Transverse colon (tissue), 4 donors: ENCODE measurements at places on chromosomes 4 and X. TPM values are rescaled to one million over a fixed set of nuclear protein-coding genes. Genes with fewer than 3 reads are reported as not detected.

- no peaks in the 10 kb centered on the region for H3K4me1 ChIP-seq
- no peak overlapping the region for H3K27ac ChIP-seq
- no peaks in the 10 kb centered on the region for H3K36me3 ChIP-seq
Observed at GRCh38 chr4:82553020-82553419, 8.8 kb downstream of the TMEM150C start.

GRCh38 chr4:89617317-89617716 lies 219.6 kb downstream of the SNCA start:
- no peak for DNase-seq
- H3K4me1 ChIP-seq, result no peaks in the 10 kb centered on the region
- H3K4me3 ChIP-seq, result no peak overlapping the region
- no peak overlapping the region for H3K27ac ChIP-seq
- H3K36me3 ChIP-seq, result no peaks in the 10 kb centered on the region
- H3K27me3 ChIP-seq, result no peaks in the 10 kb centered on the region

- DNase-seq, result no peak
- no peaks in the 10 kb centered on the region for H3K27me3 ChIP-seq
- H3K4me3 ChIP-seq, result no peak overlapping the region
- H3K36me3 ChIP-seq, result no peaks in the 10 kb centered on the region
Observed at GRCh38 chr4:8083086-8083825, 75.4 kb downstream of the ABLIM2 start.

DNA sequence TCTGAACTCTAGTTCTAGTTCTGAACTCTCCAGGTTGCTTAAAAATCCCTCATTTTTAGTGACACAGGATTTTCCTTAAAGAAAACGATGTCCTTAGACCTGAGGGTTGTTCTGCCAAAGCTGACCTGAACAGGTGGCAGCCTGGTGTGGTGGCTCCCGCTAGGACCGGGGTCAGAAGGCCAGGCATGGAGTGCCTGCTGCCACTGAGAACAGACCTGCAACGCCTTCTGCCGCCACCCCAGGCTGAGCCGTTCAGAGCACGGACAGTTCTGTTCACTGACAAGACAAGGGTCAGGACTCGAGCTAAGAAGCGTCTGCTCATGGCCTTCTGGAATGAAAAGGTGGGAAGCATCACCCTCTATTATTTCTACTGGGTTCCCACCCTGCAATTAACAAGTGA lies 15.8 kb downstream of the DCTD start:
- H3K27ac ChIP-seq, result no peak overlapping the region
- H3K4me1 ChIP-seq, result no peaks in the 10 kb centered on the region

- H3K4me3 ChIP-seq, result no peak overlapping the region
- H3K4me1 ChIP-seq, result no peaks in the 10 kb centered on the region
- DNase-seq, result no peak
- no peaks in the 10 kb centered on the region for H3K27me3 ChIP-seq
- no peak overlapping the region for H3K27ac ChIP-seq
- no peaks in the 10 kb centered on the region for H3K36me3 ChIP-seq
Observed at GRCh38 chr4:38785901-38786402, 3.2 kb upstream of the TLR10 start.

GRCh38 chr4:131063878-131064277 lies 1967.9 kb downstream of the C4orf33 start:
- H3K27ac ChIP-seq, result no peak overlapping the region
- no peak for DNase-seq
- no peaks in the 10 kb centered on the region for H3K36me3 ChIP-seq
- H3K27me3 ChIP-seq, result no peaks in the 10 kb centered on the region

DNA sequence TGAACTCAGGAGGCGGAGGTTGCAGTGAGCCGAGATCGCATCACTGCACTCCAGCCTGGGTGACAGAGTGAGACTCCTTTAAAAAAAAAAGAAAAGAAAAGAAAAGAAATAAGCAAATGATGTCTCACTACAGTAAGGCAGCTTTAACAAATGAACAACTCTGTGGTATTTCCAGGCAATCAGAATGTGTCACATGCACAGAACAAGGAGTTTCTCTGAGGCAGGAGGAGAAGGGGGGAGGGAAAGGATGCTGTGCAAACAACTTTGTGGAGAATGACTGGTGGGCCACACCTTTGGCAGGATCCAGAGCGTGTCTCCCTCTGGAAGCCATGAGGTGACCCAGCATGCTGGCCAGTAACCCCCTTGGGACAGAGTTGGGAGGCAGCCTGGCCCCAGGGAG lies 57.6 kb downstream of the RAI2 start:
- no peak overlapping the region for H3K4me3 ChIP-seq
- no peaks in the 10 kb centered on the region for H3K36me3 ChIP-seq
- H3K4me1 ChIP-seq, result no peaks in the 10 kb centered on the region
- DNase-seq, result no peak

- no peaks in the 10 kb centered on the region for H3K27me3 ChIP-seq
- no peak for DNase-seq
- H3K36me3 ChIP-seq, result no peaks in the 10 kb centered on the region
- no peak overlapping the region for H3K27ac ChIP-seq
Observed at GRCh38 chrX:45011131-45011530, 138.1 kb downstream of the KDM6A start.

DNA sequence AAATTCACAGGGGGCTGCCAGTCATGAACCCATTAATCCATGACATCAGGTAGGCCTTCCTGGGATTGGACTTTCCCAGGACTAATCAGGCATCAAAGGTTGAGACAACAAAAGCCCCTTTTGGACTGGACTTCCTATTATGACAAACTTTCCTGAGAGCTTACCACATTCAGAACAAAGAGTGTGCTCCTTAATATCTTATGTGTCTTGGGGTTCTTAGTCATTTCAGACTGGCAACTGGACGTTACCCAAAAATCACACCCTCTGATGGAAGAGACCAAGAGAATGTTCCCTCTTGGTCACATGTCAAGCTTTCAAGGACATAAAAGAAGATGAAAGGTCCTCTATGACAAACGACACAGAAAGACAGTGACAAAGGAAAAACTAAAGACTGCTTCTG lies 31.6 kb upstream of the PPP1R2C start:
- no peak for DNase-seq
- H3K4me3 ChIP-seq, result no peak overlapping the region
- H3K4me1 ChIP-seq, result no peaks in the 10 kb centered on the region
- no peak overlapping the region for H3K27ac ChIP-seq
- no peaks in the 10 kb centered on the region for H3K36me3 ChIP-seq
- H3K27me3 ChIP-seq, result no peaks in the 10 kb centered on the region

DNA sequence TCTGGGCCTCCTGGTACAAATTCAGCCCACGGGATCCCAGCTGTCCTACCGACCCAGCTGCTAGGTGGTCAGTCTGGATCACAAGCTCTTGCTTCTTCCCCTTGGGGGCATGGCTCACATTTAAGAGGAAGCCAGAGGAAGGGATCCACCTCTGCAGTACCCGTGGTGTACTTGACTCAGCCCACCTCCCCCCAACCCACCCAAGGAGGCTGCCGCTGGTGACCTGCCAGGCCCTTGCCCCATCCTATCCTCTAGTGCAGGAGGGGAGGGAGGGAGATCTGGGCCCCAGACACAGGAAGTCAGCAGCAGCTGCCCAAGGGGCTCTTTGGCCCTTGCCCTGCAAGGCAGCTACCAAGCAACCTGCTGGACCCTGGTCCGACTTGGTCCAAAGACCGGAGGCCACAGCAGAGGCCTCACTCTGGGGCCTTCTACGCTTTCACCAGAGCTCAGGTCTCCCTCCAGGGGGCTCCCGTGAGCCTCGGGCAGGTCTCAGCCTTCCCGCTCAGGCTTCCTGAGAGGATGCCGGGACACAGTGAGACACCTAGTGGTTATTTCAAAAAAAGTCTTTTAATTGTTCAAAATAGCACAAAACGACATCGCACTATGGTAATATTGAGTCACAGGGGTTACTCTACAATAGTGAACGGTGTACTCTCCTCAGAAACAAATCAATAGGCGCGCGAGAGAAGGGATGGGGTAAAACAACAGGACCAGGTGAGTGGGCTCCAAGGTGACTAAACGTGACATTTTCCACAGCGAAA lies 2.7 kb upstream of the RENBP start:
- no peaks in the 10 kb centered on the region for H3K27me3 ChIP-seq
- H3K27ac ChIP-seq, result peak overlapping the region; percentile 72
- peak; percentile 84 for DNase-seq
- H3K36me3 ChIP-seq, result no peaks in the 10 kb centered on the region
- H3K4me1 ChIP-seq, result no peaks in the 10 kb centered on the region

- H3K4me3 ChIP-seq, result no peak overlapping the region
- H3K4me1 ChIP-seq, result no peaks in the 10 kb centered on the region
- no peak overlapping the region for H3K27ac ChIP-seq
- no peaks in the 10 kb centered on the region for H3K36me3 ChIP-seq
Observed at GRCh38 chrX:68794461-68794860, 34.4 kb upstream of the EFNB1 start.

DNA sequence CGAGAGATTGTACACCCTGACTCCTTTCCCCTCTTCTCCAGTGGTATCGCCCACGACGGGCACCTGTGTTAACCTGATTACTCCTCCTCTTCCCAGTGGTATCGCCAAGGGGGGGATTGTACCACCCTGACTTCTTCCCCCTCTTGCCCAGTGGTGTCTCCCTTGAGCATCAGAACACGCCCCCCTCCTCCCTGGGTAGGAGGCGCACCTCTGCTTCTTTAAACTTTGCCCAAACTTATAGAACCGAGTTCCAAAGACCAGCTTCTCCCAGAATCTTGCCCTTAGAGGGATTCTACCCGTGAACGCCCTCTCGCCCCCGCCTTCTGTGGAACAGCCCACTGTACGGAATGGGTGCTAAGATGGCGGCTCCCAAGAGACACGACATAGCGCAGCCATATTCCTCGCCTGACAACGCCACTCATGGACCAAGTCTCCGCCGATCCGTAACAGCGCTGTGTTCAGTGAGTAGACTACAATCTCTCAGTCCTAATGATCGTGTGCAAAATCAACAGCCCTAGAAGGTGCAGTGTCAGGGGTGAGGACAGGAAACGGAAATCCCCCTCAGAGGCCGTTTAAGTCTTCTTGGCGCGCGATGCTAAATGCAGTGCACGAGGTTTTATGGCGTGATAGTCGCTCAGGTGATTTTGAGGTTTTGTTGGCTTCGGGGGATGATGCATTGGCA lies 4.2 kb upstream of the ZNF157 start:
- H3K27ac ChIP-seq, result peak overlapping the region; percentile 38
- H3K4me3 ChIP-seq, result no peak overlapping the region
- peak; percentile 50 for DNase-seq
- no peaks in the 10 kb centered on the region for H3K4me1 ChIP-seq
- no peaks in the 10 kb centered on the region for H3K36me3 ChIP-seq

- H3K27ac ChIP-seq, result no peak overlapping the region
- H3K27me3 ChIP-seq, result no peaks in the 10 kb centered on the region
- DNase-seq, result no peak
- H3K36me3 ChIP-seq, result no peaks in the 10 kb centered on the region
- no peaks in the 10 kb centered on the region for H3K4me1 ChIP-seq
- no peak overlapping the region for H3K4me3 ChIP-seq
Observed at GRCh38 chr4:28369499-28369898, 1508.9 kb downstream of the STIM2 start.

The ANXA10 gene
- not detected for total RNA-seq

The ETDB gene
- not detected for total RNA-seq

The ASB9 gene
- total RNA-seq, result 3.0 TPM

The LARP1B gene
- 35.9 TPM for total RNA-seq

The GJB1 gene
- 73.3 TPM for total RNA-seq

DNA sequence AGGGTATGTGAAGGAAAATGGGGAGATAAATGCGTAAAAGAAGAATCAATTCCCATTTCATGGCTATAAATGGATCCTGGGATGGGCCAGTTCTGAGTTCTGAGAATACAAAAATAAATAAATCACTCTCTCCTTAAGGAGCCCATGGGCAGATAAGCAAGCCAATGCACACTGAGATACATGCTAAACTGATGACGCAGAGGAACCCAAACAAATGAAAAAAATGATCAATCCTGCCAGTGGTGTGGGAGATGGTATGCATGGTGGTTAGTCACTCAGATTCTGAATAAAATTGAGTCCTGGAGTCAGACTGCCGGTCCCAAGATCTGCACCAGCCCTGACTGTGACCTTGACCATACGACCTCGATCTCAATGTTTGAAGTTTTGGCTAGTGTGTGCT lies 59.7 kb downstream of the NEIL3 start:
- no peaks in the 10 kb centered on the region for H3K27me3 ChIP-seq
- H3K36me3 ChIP-seq, result no peaks in the 10 kb centered on the region
- DNase-seq, result no peak
- H3K27ac ChIP-seq, result no peak overlapping the region

- no peaks in the 10 kb centered on the region for H3K4me1 ChIP-seq
- no peaks in the 10 kb centered on the region for H3K36me3 ChIP-seq
- H3K27me3 ChIP-seq, result peaks cover 7% of the 10 kb centered on the region
- H3K27ac ChIP-seq, result no peak overlapping the region
- DNase-seq, result no peak
- no peak overlapping the region for H3K4me3 ChIP-seq
Observed at GRCh38 chrX:20111271-20111670, 5.4 kb downstream of the MAP7D2 start.

DNA sequence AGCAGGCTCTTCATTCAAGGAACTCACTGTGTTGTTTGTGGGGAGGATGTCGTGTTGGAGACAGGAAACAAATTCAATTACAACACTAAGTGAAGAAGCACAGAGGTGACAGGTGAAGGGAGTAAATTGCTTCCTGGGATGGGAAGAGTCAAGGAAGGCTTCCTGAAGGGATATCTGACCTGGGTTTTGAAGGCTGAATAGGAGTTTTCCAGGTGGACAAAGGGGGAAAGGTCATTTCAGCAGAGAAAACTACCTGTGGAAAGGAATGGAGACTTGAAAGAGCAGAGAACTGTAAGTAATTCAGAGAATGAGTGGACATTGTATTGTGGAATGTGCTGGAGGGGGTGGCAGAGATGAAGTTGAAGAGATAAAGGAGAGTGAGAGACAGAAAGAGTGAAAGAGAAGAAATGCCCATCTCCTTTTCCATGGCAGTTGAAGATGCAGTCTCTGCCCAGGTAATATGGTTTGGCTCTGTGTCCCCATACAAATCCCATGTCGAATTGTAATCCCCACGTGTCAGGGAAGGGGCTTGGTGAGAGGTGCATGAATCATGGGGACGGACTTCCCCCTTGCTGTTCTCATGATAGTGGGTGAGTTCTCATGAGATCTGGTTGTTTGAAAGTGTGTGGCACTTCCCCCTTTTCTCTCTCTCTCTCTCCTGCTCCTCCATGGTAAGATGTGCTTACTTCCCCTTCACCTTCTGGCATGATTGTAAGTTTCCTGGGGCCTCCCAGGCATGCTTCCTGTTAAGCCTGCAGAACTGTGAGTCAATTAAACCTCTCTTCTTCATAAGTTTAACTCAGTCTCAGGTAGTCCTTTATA lies 205.7 kb upstream of the BCOR start:
- no peaks in the 10 kb centered on the region for H3K4me1 ChIP-seq
- no peak for DNase-seq
- no peak overlapping the region for H3K4me3 ChIP-seq

GRCh38 chr4:133592106-133592505 lies 443.0 kb downstream of the PCDH10 start:
- no peak overlapping the region for H3K4me3 ChIP-seq
- H3K27ac ChIP-seq, result no peak overlapping the region
- H3K4me1 ChIP-seq, result no peaks in the 10 kb centered on the region

The SLC9A6 gene
- 13.5 TPM for total RNA-seq

DNA sequence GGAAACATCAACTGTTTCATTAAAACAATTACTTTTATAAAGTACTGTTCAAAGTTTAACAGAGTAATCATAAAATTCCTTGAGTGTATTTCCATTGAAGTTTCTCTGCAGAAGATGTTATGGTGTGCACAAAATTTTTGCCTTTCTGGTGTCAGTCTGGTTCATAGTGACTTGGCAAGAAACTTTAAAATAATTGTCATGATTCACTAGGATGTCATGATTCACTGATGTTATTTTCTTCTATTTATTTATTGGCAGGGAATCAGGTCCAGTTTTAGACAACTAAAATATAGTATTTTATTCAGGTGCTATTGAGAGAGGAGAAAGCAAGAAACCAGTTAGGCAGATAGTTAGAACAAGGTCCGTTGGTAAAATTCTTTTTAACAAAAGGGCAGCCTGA lies 3.8 kb downstream of the UGT2A1 start:
- no peak for DNase-seq
- no peaks in the 10 kb centered on the region for H3K27me3 ChIP-seq
- no peaks in the 10 kb centered on the region for H3K36me3 ChIP-seq
- H3K27ac ChIP-seq, result no peak overlapping the region
- H3K4me3 ChIP-seq, result no peak overlapping the region
- H3K4me1 ChIP-seq, result no peaks in the 10 kb centered on the region

The TLR6 gene
- total RNA-seq, result 1.8 TPM
